ENCODE measurements at places on chromosomes 5 and 9. TPM values are rescaled to one million over a fixed set of nuclear protein-coding genes. Genes with fewer than 3 reads are reported as not detected.

TMEFF1 gene
- 6.8 TPM for polyA plus RNA-seq

DNA sequence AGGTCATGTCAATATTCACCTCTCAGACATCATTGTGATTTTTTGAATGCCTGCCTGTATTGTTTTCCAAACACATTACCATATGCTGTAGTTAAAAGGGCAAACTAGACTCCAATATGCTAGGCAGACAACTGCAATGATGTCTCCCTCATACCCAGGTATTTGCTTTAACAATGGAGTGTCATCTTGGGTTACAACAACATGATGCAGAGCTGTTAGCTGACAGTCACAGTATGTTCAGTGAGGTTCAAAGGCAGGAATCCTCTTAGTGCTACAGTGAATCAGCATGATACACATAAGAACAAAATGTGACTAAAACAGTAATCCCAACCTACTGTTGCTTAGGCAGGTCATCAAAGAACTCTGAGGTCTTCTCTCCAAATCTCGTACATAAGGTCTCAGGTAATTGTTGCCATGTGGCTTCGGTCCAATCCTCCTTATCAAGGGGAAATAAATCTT lies 24.0 kb downstream of the OR1J1 start:
- DNase-seq = no peak

CLIC3 gene
- polyA plus RNA-seq = 0.69 TPM

- DNase-seq = no peak
Observed at GRCh38 chr9:116899337-116900006, 212.4 kb downstream of the TRIM32 start.

DNA sequence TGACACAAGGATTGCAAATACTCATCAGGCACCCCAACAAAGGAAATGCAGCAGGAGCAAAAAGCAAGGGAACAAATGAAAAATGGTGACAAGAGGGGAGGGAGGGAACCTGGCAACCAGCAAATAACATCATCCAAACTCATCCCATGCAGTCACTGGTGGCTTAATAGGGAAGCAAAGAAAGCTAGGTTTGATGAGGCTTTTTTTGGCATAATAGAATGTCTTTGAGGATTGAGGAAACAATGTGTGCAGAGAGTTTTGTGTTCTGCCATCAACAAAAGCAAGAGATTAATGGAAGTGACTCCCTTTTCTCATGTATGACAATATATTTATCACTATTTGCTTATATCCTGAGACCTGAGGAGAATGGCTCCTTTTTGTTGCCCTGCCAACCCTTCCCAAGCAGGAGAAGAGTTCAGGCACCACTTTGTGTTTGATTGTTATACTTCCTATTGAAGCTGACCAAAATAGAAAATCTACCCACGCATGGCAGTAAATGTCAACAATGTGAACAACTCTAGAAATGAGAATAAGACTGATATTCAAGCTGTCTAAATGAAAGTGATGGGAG lies 375.7 kb downstream of the CAAP1 start:
- no peak for DNase-seq

DNA sequence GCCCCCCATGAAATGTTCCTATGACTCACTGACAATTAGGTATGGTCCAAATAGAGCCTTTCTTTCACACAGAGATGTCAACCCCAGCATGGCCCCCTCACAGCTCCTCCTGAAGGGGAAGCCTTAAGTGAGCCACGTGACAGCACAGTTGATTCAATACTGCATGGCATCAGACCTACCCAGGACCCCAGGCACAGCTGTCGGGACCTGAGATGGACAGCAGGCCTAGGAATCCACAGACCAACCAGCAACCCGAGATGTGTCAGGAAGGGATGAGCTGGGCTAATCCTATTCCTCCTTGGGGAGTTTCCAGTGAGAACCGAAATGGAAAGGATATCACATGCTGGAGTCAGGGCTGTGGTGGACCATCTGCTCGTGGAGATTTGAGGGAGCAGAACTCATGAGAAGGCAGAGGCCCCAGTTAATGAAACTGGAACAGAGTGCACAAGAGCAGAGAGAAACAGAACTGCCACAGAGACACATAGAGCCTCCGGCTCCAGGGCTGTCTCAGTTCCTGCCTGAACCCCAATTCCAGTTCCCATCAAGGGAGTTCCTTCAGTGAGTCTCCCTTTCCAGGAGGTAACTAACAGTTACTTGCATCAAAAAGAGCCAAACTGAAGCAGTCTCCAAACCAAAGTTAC lies 42.1 kb upstream of the SMIM23 start:
- DNase-seq = no peak

DNA sequence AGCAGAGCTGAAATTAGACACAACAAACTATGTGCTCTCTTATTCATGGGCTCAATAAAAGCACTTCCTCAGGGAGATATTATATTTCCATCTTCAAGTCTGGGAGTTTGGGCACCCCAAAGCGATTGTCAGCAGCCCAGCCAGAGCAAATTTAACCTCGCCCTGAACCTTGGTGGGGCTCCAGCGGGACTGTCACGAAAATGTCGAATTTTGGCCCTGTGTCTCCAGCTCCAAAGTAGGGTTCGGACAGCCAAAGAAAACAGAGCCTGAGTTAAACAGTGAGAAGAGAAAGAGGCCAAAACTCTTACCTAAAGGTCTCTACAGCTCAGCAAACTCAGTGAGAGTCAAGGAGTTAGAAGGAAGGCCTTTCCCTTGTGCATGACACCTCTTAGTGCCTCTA lies 432.9 kb downstream of the SPATA31D1 start:
- no peak for DNase-seq

- no peak for DNase-seq
Observed at GRCh38 chr5:14684757-14685156, 20.2 kb downstream of the OTULIN start.

GRCh38 chr9:16526380-16526779 lies 344.1 kb downstream of the BNC2 start:
- DNase-seq = no peak

DNA sequence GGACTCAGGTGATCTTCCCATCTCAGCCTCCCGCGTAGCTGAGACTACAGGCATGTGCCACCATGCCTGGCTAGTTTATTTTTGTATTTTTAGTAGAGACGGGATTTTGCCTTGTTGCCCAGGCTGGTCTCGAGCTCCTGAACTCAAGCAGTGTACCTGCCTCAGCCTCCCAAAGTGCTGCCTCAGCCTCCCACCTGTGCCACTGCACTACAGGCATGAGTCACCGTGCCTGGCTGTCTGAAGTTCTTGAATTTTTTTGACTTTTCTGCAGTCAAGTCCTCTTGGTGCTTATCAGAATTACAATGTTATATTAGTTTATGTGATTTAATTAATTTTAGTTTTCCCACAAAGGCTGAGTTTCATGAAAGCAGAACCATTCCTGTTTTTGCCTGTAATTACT lies 9.8 kb downstream of the SPIN1 start:
- DNase-seq = no peak

DNA sequence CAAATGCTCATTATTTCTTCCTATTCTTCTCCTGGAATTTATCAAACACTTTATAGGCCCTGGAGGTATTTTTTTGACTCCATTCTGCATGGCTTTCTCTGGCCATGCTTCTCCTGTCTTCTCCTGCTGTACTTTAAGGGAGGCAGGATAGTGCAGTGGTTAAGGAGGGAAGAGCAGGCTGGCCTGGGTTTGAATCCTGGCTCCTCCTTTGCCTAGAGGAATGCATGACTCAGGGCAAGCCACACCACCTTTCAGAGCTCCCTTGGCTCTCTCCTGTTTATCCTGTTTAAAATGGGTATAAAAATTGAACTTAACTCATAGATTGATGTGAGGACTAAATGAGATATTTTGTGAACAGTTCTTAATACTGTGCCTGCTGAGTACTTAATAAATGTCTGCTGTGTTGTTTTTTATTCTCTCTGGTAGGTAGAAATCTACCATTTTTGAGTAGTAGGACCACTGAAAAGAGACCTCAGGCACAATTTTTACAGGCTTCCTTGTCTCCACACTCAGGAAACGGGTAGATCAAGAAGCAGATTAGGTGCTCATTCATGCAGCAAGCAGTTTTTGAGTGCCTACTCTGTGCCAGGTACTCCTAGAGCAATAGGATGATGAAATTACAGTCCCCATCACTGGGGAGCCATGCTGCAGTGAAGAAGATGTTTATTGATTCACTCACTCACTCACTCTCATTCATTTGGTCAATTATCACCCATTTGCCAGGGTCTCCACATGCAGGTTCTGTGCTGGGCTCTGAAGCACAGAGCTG lies 32.7 kb upstream of the ARAP3 start:
- no peak for DNase-seq

DNA sequence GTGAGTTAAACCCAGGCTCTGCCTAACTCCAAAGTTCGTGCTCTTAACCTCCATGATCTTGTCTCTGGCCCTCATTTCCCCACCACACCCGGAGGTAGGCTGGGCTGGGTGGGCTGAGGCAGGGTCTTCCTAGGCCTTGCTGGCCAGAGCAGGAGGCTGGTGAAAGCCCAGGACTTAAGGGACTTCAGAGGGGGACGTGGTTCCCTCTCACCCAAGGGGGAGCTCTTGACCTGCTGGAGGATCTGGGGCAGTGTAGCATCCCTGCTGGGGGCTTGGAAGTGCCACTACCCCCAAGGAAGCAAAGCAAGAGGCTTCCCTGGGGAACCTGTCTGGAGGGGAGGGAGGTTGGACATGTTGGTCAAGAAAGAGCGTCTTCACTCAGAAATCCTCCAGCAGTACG lies 14.7 kb downstream of the PITX1 start:
- no peak for DNase-seq

F2RL2 gene
- 0.35 TPM for polyA plus RNA-seq

- no peak for DNase-seq
Observed at GRCh38 chr5:146681585-146682105, 165.7 kb upstream of the GPR151 start.

DNA sequence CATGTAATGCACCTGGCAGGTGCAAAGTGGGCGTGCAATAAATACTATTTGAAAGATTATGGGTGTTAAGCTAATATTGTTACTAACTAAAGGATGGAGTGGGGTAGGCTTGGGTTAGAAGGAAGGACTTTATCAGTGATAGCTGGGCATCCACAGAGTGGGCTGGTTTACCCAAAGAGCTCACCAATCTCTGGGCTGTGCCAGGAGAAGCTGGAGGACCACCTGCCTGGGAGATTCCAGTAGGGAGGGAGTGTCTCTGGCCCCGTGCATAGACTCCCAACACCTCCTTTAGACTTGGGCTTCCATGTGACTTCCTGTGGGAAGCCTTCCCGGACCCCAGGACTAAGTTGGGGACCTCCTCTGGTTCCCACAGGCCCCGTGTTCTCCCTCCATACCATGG lies 5.6 kb upstream of the URM1 start:
- DNase-seq = no peak

GRCh38 chr9:88090151-88090581 lies 48.1 kb downstream of the SPATA31C2 start:
- DNase-seq = no peak

- DNase-seq = no peak
Observed at GRCh38 chr9:111250875-111251842, 78.9 kb downstream of the OR2K2 start.

PLPP7 gene
- 2.5 TPM for polyA plus RNA-seq

DNA sequence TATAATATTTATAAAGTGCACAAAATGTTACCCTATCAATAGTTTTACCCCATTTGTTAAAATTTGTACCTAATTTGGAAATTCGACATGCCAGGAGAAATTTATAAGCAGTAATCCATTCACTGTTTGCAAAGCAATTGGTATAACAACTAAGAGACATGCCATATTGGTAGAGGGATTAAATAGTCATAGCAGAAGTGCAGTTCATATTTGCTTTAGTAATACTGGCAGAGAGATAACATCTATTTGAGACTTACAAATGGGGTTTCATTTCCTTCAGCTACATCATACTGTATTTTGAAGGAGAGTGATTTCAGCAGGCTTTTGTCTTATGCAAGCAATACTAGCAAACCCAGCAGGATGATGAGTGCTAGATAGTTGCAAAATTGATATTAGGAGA lies 610.4 kb upstream of the CDH10 start:
- no peak for DNase-seq

- no peak for DNase-seq
Observed at GRCh38 chr9:127219520-127219919, 45.1 kb upstream of the GARNL3 start.

ADAMTSL2 gene
- polyA plus RNA-seq = 1.5 TPM

- no peak for DNase-seq
Observed at GRCh38 chr9:26781906-26782305, 110.7 kb downstream of the CAAP1 start.

PCDHB9 gene
- polyA plus RNA-seq = 3.3 TPM

GCNT4 gene
- 23.8 TPM for polyA plus RNA-seq

SNCAIP gene
- 32.6 TPM for polyA plus RNA-seq

- no peak for DNase-seq
Observed at GRCh38 chr9:13718539-13718938, 439.0 kb upstream of the MPDZ start.
